ENCODE measurements at places on chromosomes 11 and 22. TPM values are rescaled to one million over a fixed set of nuclear protein-coding genes. Genes with fewer than 3 reads are reported as not detected.

GRCh38 chr22:37647928-37648327 lies 8.5 kb downstream of the SH3BP1 start:
- DNase-seq: no peak

DNA sequence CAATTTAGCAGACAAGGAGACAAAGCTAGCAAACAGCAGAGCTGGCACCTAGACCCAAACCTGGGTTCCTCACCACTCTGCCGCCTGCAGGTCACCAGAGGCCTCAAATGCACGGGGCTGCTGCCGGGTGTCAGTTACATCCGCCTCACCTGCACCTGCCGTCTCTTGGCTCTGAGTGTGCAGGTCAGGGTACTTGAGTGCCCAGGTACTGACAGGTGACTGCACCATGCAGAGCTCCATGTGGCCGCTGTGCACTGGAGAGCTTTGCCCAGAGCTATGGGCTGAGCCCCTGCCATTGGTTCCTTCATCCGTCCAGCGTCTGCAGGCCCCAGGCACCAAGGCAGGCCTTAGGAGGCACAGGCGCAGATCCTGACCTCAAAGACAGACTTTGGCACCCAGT lies 35.0 kb downstream of the PDGFB start:
- DNase-seq: peak; percentile 62

DNA sequence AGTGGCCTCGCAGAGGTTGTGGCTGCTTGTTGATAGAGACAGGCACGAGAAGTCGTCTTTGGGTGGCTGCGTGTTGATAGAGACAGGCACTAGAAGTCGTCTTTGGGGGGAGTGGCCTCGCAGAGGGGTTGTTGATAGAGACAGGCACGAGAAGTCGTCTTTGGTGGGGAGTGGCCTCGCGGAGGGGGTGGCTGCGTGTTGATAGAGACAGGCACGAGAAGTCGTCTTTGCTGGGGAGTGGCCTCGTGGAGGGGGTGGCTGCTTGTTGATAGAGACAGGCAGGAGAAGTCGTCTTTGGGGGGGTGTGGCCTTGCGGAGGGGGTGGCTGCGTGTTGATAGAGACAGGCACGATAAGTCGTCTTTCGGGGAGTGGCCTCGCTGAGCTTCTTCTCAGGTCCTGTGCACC lies 328.8 kb downstream of the TBC1D22A start:
- no peak for DNase-seq

GRCh38 chr11:4202749-4203148 lies 108.2 kb downstream of the RRM1 start:
- DNase-seq: no peak

- no peak for DNase-seq
Observed at GRCh38 chr11:122755941-122756340, 82.4 kb upstream of the CRTAM start.

GRCh38 chr11:71499125-71499524 lies 27.9 kb upstream of the KRTAP5-7 start:
- DNase-seq: peak; percentile 34

- DNase-seq: peak; percentile 51
Observed at GRCh38 chr11:65125197-65126056, 3.3 kb downstream of the MRPL49 start.

- no peak for DNase-seq
Observed at GRCh38 chr22:37302674-37303555, 20.6 kb downstream of the CYTH4 start.

GRCh38 chr22:17907748-17908051 lies 116.7 kb downstream of the MICAL3 start:
- DNase-seq: no peak

DNA sequence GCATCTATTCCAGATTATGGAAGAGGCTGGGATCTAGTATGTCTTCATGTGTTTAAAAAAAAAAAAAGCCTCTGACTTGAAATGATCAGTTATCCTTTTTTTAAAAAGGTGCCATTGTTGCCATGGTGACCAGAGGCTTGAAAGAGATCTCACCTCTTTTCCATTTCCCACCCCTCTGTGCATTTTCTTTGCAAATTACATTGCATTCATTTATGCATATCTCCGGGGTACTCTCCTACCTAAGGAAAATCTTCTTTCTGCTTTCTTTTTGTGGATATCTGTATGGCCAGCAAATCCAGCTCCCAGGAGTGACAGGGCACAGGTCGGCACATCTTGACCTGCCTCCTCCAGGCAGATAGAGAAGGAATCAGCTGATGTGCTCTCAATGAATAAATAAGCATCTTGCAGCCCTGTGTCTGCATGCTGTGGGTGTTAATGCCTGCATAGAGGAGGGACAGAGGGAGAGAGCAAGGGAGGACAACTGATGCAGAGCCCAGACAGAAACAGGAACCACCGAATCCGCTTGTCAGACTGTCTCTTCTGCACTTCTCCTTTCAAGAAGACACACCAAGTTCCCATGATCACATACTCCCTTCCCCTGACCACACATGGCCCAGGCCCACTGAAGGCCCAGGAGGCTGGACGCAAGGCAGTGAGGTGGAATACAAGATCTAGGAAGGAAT lies 50.9 kb downstream of the CWC15 start:
- no peak for DNase-seq

GRCh38 chr11:15150507-15150906 lies 35.8 kb downstream of the INSC start:
- no peak for DNase-seq

- no peak for DNase-seq
Observed at GRCh38 chr11:111410951-111411350, 31.9 kb upstream of the POU2AF1 start.

DNA sequence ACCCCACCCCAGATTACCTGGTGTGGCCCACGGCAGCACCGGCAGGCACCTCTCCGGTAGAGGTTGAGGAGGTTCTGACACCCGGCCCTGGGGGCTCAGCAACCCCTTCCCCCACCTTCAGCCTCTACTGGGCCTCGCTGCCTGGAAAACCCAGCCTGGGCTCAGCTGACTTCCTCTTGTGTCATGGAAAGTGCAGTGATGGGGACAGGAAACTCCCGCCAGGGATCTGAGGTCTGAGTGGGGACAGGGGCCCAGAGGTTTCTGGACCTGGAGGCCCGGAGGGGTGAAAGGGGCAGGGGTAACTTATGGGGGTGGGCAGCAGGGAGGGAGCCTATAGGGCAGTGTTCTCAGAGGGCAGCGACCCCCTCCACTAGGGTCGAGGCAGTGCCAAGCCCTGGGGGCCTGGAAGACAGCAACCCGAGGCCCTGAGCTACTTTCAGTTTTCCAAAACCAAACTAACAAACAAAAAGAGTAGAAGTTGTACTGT lies 10.0 kb upstream of the CD5 start:
- DNase-seq: no peak

DNA sequence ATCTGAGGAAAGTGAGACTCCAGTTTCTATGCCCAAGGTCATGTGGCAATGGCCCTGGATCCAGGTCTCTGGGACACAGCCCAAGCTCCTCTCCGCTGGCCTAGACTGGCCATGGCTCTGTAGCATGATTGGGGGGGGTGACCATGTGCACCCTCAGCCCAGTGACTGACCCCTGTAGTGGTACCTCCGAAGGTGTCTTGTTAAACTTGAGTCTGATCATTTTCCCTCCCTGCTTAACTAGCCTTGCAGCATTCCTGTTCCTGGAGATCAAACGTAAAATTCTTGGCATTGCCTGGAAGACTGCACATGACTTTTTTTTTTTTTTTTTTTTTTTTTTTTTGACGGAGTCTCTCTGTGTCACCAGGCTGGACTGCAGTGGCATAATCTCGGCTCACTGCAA lies 1116.0 kb downstream of the TBC1D22A start:
- DNase-seq: no peak

DNA sequence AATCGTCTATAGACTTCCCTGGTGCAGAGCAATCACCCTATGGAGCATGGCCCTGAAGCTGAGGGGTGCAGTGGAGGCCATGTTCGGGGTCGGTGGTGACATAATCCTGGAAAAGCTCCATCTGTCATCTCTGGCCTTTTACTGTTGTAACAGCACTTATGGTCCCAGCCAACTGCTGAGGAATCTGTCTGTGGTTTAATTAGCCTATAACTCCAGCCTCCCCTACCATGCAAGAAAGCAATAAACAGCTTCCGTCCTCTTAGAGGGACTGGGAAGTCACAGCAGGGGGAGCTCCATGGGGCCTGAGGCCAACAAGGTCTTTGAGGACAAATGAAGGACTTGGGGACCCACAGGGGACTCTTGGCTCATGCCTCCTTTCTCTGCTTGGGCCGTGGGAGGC lies 159.1 kb upstream of the NECTIN1 start:
- no peak for DNase-seq

- no peak for DNase-seq
Observed at GRCh38 chr11:112343368-112344039, 82.8 kb upstream of the PLET1 start.

DNA sequence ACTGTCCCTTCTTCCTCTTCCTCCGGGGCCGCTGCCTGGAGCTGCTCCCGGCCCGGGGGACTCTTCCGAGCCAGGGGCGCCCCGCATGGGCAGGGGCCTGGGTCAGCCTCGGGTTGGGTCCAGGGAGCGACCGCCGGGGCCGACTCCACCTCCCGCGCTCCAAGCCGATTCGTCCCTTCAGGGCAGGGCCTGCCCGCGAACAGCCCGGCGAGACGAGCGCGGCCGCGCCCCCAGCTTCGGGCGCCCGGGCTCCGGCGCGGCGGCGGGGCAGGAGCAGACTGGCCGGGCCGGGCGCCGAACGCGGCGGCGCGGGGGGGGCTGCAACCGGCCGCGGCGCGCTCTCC lies at the start of gene LARGE1:
TSS of gene LARGE1 (minus strand) at position 280 of the 344 bp plus-strand sequence.
- DNase-seq: no peak

DNA sequence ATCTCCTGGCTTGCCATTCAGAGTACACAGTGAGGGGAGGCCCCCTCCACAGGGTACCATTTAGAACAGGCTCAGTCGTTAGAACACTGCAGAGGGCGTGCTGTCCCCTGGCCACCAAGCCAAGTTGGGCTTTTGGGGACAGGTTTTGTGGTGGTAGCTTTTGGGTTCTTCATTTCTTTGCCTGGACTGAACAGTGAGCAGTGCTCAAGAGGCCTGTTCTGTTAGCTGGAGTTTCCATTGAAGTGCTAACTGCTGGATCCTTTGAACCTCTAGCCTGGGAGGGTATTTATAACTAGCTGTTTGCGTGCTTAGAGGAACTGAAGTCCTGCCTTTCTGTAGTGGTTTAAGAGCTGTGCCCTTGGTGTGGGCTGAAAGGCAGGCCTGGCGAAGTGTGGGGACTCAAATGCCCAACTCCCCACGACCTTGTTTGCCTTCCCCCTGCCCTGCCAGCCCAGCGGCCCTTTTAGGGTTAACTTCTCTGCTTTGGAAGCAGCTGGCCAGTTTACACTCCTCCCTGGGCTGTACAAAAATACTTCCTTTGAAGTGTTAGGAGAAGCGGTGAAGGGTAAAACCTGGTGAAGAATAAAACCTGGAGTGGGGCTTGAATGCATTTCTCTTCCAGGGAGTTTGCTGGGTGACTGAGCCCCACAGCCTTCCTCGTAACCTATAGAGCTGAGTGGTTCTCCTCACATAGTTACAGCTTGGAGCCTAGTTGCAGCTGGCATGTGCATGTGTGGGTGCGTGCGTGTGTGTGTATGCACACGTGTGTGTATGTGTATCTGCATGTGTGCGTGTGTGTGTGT lies 34.6 kb downstream of the ZNRF3 start:
- peak; percentile 41 for DNase-seq

GRCh38 chr11:35564245-35564595 lies 38.8 kb upstream of the PAMR1 start:
- DNase-seq: no peak

- no peak for DNase-seq
Observed at GRCh38 chr22:37112084-37112728, 2.7 kb upstream of the TMPRSS6 start.

- DNase-seq: no peak
Observed at GRCh38 chr11:60974726-60975125, 3.2 kb downstream of the CD6 start.

GRCh38 chr11:102626676-102627075 lies 1.5 kb upstream of the MMP20 start:
- no peak for DNase-seq

DNA sequence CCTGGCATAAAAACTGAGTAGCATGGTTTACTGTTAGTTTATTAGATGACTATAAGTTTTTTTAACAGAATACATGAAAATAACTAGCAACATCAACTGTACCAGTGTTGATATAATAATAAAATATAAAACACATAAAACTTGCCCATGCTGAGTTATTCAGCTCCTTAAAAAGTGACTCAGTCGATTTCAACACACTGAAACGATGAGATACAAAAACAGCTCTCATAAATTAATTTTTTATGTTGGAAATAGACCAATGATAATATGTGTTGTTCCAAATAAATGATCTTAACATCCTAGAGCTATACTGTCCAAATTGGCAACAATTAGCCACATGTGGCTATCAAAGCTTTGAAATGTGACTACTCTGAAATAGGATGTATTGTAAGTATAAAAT lies 15.9 kb downstream of the PDGFD start:
- no peak for DNase-seq

GRCh38 chr11:86938203-86938899 lies 16.8 kb downstream of the FZD4 start:
- DNase-seq: no peak

- DNase-seq: peak; percentile 47
Observed at GRCh38 chr11:69664103-69664775, 10.9 kb downstream of the LTO1 start.

GRCh38 chr22:31623592-31624304 lies 38.3 kb downstream of the PISD start:
- DNase-seq: no peak

DNA sequence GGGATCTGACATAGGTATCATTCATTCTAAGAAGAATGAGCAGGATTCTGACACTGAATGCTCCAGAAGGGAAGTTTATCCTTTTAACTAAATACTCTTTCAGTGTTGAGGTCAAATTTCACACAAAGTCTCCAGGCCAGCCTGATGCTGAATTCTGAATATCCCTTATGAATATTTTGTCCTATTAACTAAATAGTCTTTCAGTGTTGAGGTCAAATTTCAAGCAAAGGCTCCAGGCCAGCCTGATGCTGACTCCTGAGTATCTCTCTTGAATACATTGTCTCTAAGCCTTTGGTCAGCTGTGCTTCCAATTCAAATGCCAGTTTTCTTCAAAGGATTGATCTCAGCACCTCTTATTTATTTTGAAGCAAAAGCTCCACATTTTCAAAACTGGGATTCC lies 676.8 kb downstream of the NTM start:
- DNase-seq: no peak

GRCh38 chr22:42301077-42301741 lies 30.8 kb upstream of the TCF20 start:
- no peak for DNase-seq

GRCh38 chr11:14835496-14836492 lies 56.2 kb downstream of the CYP2R1 start:
- DNase-seq: no peak

NRIP3 gene
- 2.9 TPM for total RNA-seq

MS4A3 gene
- total RNA-seq: not detected

MYOD1 gene
- not detected for total RNA-seq

C22orf31 gene
- not detected for total RNA-seq

FAT3 gene
- 21.3 TPM for total RNA-seq

OR52E6 gene
- not detected for total RNA-seq

TCN1 gene
- total RNA-seq: not detected

C11orf42 gene
- total RNA-seq: not detected

FGF19 gene
- not detected for total RNA-seq

GRAMD1B gene
- total RNA-seq: 2.2 TPM

SPTBN2 gene
- total RNA-seq: 15.7 TPM

LDHAL6A gene
- total RNA-seq: not detected

PATE4 gene
- not detected for total RNA-seq

APOBEC3C gene
- total RNA-seq: 17.2 TPM

PI4KA gene
- total RNA-seq: 68.3 TPM

PYGM gene
- 0.65 TPM for total RNA-seq

APOL4 gene
- total RNA-seq: 0.12 TPM

Measured in chondrocyte (in vitro differentiated cells).